ENCODE measurements at places on chromosomes 4 and X. TPM values are rescaled to one million over a fixed set of nuclear protein-coding genes. Genes with fewer than 3 reads are reported as not detected.

GRCh38 chr4:112900416-112900815, 149.0 kb upstream of the ANK2 start:
- DNase-seq: no peak

The HPGD gene
- total RNA-seq: not detected

- peak; percentile 11 for DNase-seq
These were observed 428.2 kb upstream of the GALNT7 start for GRCh38 chr4:172740434-172740833.

GRCh38 chrX:71618303-71618721, at the start of gene CXCR3:
Gene CXCR3, minus strand, starts transcription at chrX:71618511. Its CDS starts 62 bp downstream, at chrX:71618449.
- DNase-seq: no peak

- no peak for DNase-seq
These were observed 34.5 kb upstream of the DDIT4L start for GRCh38 chr4:100224721-100225120.

- DNase-seq: no peak
These were observed 71.0 kb downstream of the IRF2 start for GRCh38 chr4:184403384-184403781.

- peak; percentile 83 for DNase-seq
These were observed 72.5 kb downstream of the RAPGEF2 start for GRCh38 chr4:159175085-159175988.

The HSFX4 gene
- total RNA-seq: not detected

The LRCH2 gene
- total RNA-seq: not detected

Measured in LHCN-M2 (cell line).